NCI-H1105 treated with DMSO at 0.1 percent for 48 hours (cell line): ENCODE measurements at places on chromosomes 6 and 20.
A peak's percentile ranks its signal among the peaks of the same experiment; 100 is the strongest.

GRCh38 chr20:58717278-58718091 lies 24.9 kb downstream of the NPEPL1 start:
- no peak for DNase-seq

GRCh38 chr6:55277646-55278045 lies 49.6 kb upstream of the GFRAL start:
- no peak for DNase-seq

DNA sequence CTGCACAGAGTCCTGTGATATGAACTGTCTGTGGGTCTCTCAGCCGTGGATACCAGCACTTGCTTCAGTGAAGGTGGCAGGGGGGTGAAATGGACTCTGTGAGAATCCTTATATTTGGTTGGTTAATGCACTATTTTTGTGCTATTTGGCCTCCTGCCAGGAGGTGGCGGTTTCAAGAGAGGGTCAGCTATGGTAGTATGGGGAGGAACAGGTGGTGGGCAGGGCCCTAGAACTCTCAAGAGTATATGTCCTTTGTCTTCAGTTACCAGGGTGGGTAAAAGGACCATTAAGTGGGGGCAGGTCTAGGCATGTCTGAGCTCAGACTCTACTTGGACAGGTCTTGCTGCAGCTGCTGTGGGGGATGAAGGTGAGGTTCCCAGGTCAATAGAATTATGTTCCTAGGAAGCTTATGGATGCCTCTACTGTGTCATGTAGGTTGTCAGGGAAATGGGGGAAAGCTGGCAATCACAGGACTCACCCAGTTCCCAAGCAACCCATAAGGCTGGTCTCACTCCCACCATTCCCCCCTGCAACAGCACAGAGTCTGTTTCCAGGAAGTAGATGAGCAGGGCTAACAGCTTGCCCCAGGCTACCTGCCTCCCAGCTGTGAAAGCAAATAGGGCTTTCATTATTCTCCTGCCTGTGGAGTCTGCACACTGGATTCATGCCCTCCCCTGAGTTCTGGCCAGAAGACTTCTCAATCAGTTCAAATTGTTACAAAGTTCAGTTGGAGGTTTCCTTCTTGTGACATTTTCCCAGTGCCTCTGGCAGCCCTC lies 56.8 kb upstream of the PHIP start:
- peak; percentile 85 for DNase-seq

- DNase-seq = no peak
Observed at GRCh38 chr6:112184951-112185350, 69.4 kb downstream of the LAMA4 start.

GRCh38 chr20:2312876-2313275 lies 17.1 kb downstream of the TGM3 start:
- DNase-seq = no peak

DNA sequence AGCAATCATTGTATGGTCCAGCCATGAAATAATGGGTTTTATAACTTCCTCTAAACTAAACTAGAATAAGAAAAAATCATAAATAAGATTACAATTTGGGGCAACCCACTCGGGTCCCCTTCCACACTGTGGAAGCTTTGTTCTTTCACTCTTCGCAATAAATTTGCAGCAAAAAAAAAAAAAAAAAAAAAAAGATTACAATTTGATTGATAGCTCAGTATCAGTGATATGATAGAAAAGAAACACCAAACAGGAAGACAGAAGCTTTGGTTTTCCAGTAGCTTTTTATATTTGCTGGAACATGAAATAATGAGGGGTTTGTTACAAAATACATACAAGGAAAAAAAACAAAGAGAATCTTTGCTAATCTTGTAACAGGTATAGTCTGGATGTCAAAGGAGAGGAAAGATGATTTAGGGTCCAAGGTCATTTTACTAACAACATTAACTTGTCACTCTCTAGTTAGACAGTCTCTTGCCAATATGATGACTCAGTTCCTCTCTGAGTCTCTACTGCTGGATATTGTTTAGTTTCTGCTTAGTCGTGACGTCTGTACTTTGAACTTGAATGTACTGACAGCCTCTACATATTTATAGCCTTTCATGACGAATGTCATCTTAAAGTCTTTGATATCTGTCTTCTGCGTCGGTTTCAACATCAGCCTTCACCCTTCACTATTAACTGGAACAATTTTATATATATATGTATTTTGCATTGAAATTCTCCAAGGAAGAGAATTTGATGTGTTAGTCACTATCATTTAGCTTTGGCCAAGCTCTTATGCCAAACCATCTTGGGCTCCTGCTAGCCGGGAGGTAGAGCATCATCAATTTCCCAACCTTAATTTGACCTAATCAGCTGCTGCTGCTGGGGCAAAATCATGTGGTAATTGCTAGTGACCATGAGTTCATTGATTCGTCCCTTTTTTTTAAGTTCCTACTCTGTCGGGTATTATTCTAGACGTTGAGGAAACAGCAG lies 213.1 kb upstream of the STXBP5 start:
- no peak for DNase-seq

GRCh38 chr6:105988812-105989577 lies 97.1 kb upstream of the PRDM1 start:
- DNase-seq = no peak
